ENCODE measurements at places on chromosomes 3 and 15. TPM values are rescaled to one million over a fixed set of nuclear protein-coding genes. Genes with fewer than 3 reads are reported as not detected.

DNA sequence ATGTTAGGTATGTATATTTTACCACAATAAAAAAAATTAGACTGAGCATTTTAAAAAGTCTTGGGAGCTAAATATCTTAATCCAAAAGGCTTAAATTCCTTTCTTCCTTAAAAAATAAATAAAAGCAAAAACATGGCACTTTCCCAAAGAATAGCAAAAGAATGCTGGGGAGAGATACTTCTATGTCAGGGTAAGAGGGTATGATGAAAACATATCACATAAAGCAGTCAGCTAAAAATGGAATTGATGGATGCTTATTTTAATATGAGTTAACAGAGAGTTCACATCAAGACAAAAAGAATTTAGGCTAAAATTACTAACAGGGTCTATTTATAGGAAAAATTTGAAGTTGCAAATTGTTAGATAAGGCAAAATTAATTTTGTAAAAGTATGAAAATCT, 141.0 kb downstream of the MYLK start:
- no peak for DNase-seq

- DNase-seq = peak; percentile 87
Measured at GRCh38 chr3:11944052-11944673, 60.0 kb upstream of the SYN2 start.

- DNase-seq = no peak
Measured at GRCh38 chr3:46163556-46164041, 44.5 kb downstream of the CCR1 start.

- DNase-seq = no peak
Measured at GRCh38 chr15:88858934-88859333, 36.4 kb downstream of the HAPLN3 start.

GRCh38 chr3:129490273-129490675, 38.2 kb upstream of the RHO start:
- DNase-seq = peak; percentile 88

- no peak for DNase-seq
Measured at GRCh38 chr15:48090115-48090514, 30.7 kb upstream of the SLC24A5 start.

- no peak for DNase-seq
Measured at GRCh38 chr15:98720031-98720430, 71.7 kb downstream of the IGF1R start.

DNA sequence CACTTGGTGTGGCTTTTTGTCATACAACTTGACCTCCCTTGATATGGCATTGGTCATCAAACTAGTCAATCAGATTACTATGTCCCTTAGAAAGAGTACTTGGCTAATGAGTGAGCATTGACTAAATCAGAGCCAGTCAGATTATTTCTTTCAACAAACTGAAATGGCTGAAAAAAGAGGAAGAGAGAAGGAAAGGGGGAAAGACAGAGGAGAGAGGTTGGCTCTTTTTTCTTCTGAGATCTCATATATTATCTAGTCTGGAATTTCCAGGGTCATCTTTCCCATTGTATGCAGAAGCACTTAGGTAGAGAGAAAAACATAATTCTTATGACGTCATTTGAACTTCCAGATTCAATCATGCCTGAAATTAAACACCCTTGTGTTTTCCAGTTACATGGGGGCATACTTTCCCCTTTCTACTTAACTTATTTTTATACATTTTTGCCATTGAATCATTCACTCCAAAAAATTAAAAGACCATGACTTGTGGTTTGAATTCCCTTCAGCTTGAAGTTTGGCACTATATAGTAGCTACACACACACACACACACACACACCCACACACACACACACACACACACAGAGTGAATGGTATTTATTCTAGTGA, 387.8 kb downstream of the LSAMP start:
- no peak for DNase-seq

- DNase-seq = no peak
Measured at GRCh38 chr3:187130346-187131066, 8.8 kb downstream of the RPL39L start.

- no peak for DNase-seq
Measured at GRCh38 chr3:125147491-125147820, 65.1 kb downstream of the SLC12A8 start.

DNA sequence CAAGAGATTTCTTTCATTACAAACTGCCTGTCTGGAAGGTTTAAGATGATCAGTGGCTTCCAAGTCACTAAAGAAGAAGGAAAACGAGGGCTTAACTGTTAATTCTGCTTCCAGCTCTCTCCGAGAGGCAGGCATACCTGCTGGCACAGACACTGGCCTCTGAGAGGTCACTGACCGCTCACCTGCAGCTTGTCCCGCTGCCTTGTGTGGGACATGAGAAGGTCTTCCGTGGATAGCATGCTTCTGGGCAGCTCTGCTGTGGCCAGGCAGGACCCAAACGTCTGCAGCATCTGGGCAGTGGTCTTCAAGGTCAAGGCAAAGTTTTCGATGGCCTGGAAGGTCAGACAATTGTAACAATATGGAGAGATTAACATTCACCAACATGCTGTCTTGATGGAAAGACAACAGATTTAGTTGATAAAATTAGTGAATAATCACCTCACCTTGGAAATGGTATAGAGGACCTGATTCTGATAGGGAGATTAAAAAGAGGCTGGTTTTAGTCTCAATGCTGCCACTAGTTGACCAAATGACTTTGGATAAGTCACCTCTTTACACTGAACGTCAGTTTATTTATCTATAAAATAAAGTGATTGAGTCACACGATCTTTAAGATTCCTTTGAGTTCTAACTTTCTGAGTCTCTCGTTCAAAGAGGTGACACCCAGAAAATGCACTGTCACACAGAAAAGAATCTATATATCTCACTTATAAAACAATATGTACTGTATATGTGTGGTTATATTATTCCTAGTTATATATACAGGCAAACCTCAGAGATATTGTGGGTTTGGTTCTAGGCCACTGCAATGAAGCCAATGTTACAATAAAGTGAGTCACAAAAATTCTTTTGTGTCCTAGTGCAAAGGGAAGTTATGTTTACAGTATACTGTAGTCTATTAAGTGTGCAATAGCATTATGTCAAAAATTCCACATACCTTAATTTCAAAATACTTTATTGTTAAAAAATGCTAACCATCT, 65.1 kb downstream of the B3GNT5 start:
- no peak for DNase-seq

- no peak for DNase-seq
Measured at GRCh38 chr3:126057501-126057819, 26.5 kb downstream of the SLC41A3 start.

DNA sequence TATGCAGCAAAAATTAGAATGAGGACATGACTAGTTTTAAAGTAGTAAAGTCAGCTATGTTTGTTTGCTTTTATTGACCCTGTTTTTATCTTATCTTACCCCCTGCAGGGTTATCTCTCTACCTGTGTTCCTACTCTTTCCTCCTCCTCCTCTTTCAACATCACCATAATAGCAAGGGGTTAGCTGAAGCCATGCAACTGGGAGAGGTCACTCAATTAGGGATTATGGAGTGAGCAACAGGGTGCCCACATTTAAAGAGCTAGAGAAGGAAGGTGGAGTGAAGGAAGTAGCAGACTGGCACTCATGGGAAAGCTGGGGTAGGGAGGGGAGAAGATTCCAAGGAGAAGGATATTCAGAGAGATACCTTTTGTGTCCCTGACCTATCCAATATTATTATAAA, 125.9 kb downstream of the LRTM1 start:
- DNase-seq = no peak

DNA sequence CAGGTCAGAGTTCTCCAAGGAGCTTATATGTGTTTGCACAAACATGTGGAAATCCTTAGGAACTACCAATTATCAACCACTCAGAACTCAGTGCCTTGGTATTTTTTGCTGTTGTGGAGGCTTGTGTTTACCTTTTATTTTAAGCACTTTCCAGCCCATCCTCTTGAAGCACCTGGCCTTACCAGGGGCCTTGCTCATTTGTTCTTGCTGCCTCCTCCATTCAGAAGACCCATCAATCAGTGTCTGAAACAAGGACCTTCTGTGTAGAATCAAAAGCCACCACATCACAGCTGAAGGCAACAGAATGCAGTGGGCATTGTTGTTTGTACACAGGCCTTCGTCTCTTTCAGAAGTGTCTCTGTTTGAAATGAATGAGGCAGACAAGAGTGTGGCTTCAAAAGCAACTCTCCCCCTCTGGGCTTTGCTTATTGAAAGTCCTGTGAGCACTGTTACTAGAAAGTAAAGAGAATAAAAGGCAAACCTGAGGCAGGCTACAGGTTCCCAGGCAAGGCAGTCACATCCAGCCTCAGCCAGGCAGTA, 24.5 kb upstream of the LIPC start:
- DNase-seq = peak; percentile 23

GRCh38 chr3:122067214-122067550, 12.0 kb downstream of the CD86 start:
- DNase-seq = no peak

DNA sequence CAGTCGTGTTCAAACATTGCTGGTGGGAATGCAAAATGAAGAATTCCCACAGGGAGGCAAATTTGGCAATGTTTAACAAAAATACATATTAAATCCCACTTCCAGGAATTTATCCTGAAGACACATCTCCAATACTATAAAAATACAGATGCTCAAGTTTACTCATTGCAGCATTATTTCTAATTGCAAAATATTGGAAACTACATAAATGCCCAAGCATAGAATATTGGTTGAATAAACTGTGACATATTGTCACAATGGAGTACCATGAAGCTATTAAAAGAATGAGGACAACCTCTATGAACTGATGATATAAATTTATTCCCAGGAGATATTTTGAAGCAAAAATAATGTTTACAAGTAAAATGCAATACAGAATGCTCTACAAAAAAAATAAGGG, 49.7 kb upstream of the UBE2E2 start:
- no peak for DNase-seq

GRCh38 chr3:172614340-172615274, 91.4 kb upstream of the TNFSF10 start:
- DNase-seq = no peak

- no peak for DNase-seq
Measured at GRCh38 chr3:37301980-37302708, 127.8 kb upstream of the LRRFIP2 start.

DNA sequence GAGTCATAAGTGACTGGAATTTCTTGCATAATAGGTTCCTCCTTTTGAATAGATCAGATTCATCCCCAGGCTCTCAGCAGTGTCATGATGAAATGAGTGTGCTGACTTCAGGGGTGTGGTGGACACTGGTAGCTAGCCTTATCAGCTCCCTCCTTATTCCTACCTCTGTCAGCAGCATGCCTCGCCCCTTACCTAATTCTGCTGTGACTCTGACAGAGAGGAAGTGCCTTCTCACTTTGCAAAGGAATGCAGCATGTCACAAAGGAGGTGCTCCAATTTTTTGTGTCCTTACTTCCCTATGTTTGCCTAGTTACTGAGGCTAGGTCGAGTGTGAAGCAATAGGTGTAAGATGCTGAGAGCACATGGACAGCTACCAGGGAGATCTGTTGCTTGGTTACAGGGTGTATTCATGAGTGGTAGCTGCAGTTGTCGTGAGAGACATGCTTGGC, 90.6 kb downstream of the TNFAIP8L3 start:
- DNase-seq = no peak

DNA sequence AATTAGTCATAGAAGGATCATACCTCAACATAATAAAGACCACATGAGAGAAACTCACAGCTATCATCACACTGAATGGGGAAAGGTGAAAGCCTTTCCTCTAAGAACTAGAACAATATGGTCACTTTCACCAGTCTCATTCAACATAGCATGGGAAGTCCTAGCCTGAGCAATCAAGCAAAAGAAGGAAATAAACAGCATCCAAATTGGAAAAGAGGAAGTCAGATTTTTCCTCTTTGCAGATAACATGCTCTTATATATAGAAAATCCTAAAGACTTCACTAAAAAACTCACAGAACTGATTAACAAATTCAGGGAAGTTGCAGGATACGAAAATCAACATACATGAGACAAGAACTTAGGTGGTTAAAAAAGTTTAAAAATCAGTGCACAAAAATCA, 24.7 kb downstream of the MAP3K13 start:
- no peak for DNase-seq

RASGRF1 gene
- total RNA-seq = 1.6 TPM

SEMA5B gene
- total RNA-seq = not detected

GOLGA6B gene
- total RNA-seq = not detected

SCAANT1 gene
- total RNA-seq = not detected

ADGRG7 gene
- total RNA-seq = not detected

COL7A1 gene
- total RNA-seq = 0.34 TPM

MAP1A gene
- 10.0 TPM for total RNA-seq

CEP97 gene
- 11.0 TPM for total RNA-seq

XYLB gene
- 3.1 TPM for total RNA-seq

KIF15 gene
- total RNA-seq = 16.0 TPM

CYP8B1 gene
- total RNA-seq = not detected

MST1R gene
- not detected for total RNA-seq

IMPG2 gene
- not detected for total RNA-seq

MORC1 gene
- total RNA-seq = not detected

USP50 gene
- not detected for total RNA-seq

Data from G401 (cell line).